ENCODE measurements at places on chromosomes 16 and 17.

DNA sequence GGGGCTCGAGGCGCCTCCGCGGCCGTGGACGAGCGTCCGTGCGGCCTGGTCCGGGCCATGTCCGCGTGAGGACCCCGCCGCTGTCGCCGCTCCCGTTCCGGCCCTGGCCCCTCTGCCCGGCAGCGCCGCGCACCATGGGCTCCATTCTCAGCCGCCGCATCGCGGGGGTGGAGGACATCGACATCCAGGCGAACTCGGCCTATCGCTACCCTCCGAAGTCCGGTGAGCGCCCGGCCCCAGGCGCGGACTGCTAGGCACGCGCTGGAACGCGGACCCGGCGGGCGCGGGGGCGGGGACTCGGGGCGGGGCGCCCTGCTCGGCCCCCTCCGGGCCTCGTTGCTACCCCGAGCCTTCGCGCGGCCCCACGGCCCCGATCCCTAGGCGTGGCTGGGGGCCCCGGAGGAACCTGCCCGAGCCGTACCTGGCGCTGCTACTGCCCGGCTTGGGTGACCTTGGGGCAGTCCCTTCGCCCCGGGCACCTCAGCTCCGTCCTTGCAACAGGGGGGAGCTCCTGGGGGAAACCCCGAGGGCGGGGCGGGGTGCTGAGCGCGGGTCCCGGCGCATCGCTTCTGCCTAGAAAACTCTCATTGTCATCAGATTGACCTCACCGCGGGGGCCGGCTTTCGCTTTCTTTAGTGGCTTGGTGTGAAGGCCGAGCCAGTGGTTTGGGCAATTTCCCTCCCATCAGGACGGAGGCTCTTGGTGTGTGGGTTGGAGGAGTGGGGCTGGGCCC lies 367 bp downstream of the MGRN1 start:
- no peak overlapping the region for H3K27ac ChIP-seq
- DNase-seq: no peak
- H3K4me1 ChIP-seq: peaks cover 2% of the 10 kb centered on the region

DNA sequence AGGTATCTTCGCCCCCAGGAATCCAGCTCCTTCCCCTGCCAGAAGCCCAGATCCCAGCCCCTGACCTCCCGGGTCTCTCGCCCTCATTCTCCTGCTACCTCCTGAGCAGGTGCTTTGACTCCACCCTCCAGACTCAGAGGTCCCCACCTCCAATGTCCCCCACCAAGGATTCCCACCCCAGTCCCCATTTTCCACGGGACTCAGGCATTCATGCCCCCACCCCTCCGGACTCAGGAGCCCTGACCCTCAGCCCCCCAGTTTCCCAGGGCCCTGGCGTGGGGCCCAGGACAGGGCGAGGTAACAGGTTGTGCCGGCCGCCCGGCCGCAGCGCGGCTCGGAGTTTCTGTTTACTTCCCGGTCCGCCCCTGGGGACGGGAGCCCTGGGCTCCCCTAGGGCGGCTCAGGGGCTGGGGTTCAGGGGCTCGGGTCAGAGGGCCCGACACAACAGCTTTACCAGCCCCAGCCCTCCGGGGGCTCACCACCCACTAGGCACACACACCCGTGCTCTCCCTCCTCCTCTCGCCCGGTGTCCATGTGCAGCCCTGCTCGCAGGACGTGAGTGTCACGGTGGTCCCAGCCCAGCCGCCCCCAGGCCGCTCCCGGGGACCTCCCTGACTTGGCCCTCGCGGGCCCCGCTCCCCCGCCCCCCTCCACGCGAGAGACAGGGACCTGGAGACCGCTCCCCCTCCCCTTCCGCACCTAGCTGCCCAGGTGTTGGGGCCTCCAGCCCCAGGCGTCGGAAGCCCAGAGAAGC lies 595 bp downstream of the BICDL2 start:
- no peak overlapping the region for H3K27ac ChIP-seq
- peak overlapping the region; percentile 60 for H3K4me3 ChIP-seq
- H3K4me1 ChIP-seq: peaks cover 4% of the 10 kb centered on the region
- DNase-seq: no peak
- H3K27me3 ChIP-seq: no peaks in the 10 kb centered on the region

DNA sequence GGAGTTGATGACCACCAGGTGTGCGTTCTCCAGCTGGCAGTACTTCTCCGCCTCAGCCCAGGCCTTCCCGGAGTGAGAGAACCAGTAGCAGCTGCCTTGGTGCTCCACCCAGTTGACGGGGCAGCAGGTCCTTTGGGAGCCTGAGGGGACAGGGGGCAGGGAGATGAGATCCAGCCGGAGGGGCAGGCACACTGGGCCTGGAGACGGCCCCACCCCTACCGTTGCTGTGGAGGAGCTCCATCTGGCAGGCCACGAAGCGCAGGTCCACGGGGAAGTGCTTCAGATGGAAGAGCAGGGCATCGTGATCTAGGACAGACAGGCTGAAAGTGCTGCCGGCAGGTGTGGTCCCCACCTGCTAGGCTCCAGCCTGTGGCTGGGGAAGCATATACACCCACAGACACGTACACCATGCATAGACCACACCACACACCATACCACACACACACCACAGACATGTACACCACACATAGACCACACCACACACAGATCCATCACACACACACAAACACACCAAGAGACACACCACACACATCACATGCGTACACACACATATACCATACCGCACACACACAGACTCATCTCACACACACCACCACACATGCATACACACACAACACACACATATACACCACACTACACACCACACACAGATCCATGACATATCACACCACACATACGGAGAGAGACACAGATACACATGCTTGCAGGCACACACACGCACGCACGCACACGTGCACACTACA lies 7.4 kb downstream of the ASGR2 start:
- H3K4me3 ChIP-seq: no peak overlapping the region
- H3K36me3 ChIP-seq: no peaks in the 10 kb centered on the region
- no peak for DNase-seq
- H3K4me1 ChIP-seq: no peaks in the 10 kb centered on the region
- no peaks in the 10 kb centered on the region for H3K27me3 ChIP-seq

DNA sequence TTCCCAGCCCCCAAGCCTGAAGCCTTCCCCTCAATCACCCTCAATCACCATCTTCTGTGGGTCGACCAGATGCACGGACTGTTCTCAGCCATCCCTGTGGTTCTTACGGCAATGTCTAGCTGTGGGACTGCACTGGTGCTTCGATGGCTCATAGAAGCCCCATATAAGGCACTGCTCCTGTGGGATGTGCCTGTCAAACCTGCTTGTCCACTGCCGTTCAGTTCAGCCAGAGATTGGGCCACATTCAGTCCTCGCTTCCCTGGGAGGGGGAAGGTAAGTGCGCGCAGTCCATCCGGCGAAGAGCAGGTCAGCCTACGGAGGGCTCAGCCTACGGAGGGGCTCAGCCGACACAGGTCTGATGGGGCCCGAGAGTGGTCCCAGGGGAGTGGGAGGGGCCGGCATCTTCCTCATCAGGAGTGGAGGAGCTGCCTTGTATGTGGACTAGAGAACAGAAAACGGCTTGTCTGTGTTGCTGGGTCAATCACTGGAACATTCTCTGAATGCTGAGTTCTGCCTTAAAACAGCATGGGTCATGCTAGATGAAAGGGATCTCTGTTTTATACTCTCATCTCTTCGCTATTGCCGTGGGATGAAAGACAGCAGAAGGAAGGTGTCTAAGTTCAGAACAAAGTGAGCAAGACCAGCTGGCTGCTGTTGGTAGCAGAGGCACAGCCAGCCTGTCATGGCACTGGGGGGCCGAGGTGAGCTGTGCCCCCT lies at the start of gene CARD14:
CARD14 (plus strand) TSS at position 247 of the 717 bp plus-strand sequence. CDS start 11,409 bp downstream, outside the sequence.
- no peak within 1 kb of the TSS for H3K4me3 ChIP-seq
- no peaks in the 10 kb centered on the region for H3K4me1 ChIP-seq
- no peaks in the 10 kb centered on the region for H3K27me3 ChIP-seq
- DNase-seq: no peak
- H3K36me3 ChIP-seq: no peaks in the 10 kb centered on the region

GRCh38 chr16:47467501-47467900 lies 6.4 kb downstream of the PHKB start:
- H3K4me3 ChIP-seq: no peak overlapping the region
- DNase-seq: no peak
- no peak overlapping the region for H3K27ac ChIP-seq
- H3K36me3 ChIP-seq: no peaks in the 10 kb centered on the region

DNA sequence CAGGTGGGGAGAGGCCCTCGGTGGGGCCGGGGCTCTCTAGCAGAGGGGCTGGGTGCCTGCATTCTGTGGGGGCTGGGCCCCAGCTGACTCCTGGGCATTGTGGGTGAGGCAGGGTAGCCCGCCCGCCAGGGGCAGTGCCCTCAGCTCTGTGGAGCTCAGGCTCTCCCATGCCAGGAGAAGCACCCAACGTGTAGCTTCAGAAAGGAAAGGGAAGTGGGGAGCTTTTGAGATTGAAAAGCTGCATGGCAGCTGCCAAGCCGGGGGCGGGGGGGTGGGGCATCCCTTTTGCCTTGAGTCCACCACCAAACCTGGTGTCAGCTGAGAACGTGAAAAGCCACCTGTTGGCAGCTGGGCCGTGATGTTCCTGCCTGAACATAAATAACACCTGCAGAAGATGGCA lies 192.1 kb upstream of the CIBAR2 start:
- no peak overlapping the region for H3K27ac ChIP-seq
- peaks cover 12% of the 10 kb centered on the region for H3K4me1 ChIP-seq
- no peak overlapping the region for H3K4me3 ChIP-seq
- H3K36me3 ChIP-seq: no peaks in the 10 kb centered on the region
- no peak for DNase-seq

DNA sequence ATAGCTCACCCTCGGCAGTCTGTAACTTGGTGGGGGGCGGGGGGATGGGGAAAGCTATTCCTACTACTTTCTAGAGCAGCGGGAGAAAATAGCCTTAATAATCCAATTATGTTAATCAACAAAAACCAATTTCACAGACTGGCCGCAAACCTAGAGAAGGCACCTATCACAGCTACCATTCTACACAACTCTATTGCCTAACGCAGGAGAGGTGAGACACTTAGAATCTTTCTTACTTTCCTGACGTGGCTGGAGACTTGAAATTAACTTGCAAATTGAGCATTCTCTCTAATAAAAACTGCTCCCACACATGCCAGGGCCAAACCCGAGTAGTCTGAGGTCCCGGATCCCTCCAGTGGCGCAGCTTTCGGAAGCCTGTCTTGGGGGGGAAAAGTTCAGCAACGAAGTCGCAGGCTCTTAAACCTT lies 794 bp downstream of the SMG6 start:
- no peaks in the 10 kb centered on the region for H3K27me3 ChIP-seq
- peaks cover 6% of the 10 kb centered on the region for H3K36me3 ChIP-seq
- DNase-seq: no peak
- peak overlapping the region; percentile 86 for H3K4me3 ChIP-seq
- no peak overlapping the region for H3K27ac ChIP-seq

DNA sequence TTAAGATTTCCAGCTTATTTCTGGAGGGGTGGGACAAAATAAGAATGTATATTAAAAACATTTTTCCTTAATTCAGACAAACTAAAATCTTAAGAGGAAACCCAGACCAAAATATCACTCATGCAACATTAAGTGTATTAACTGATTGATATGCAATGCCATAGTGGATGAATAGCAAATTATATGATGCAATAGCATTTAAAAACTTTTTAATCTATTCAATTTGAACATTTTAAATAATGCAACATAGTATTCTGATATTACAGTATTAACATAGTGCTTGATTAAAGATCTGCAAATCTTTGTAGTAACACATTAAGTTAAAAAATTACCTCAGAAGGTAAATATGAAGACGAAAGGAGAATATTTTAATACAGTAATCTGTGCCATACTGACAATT lies 15.3 kb upstream of the INTS2 start:
- no peak for DNase-seq
- H3K27me3 ChIP-seq: no peaks in the 10 kb centered on the region

GRCh38 chr17:64778240-64779097 lies 116.4 kb upstream of the SMURF2 start:
- no peak for DNase-seq
- H3K27me3 ChIP-seq: peaks cover 24% of the 10 kb centered on the region
- H3K36me3 ChIP-seq: no peaks in the 10 kb centered on the region
- no peak overlapping the region for H3K27ac ChIP-seq
- peaks cover 3% of the 10 kb centered on the region for H3K4me1 ChIP-seq

Measured in iPS DF 6.9 (cell line).